Activated CD4-positive, alpha-beta T cell treated with anti-CD3 and anti-CD28 coated beads for 24 hours (primary cell): ENCODE measurements at places on chromosomes 11 and 22.

DNA sequence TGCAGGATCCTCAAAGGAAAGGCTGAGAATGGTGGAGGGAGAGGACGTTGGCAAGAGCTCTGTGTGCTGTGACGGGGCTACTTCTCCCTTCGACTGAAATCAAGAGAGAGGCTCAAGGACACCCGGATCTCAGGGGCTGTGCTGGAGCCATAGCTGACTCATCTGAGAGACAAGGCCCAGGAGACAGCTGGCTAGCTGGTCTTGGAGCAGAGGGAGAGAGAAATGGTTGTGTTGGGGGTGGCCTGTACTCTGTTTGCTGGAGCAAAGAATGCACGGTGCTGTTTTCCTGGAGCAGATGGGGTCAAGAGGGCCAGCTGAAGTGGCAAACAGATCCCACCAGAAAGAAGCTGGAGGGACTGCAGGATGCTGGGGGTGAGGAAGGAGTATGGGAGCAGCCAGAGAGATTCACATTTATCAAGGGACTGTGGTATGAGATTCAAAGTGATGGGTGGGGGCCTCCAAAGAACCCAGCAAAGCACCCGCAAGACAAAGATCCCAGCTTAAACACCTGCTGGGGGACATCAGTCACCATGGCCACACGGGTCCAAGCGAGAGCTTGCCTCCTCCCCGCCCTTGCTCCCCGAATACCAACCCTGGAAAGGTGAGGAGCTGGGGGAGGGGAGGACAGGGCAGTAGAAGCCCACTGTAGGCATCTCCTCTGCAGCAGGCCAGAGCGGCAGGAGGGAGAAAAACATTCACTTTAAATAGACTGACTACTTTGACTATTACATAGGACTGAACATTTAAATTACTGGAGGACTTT, 40.8 kb downstream of the MAP6 start:
- no peak for DNase-seq

GRCh38 chr11:1304380-1304779, 5.1 kb downstream of the TOLLIP start:
- no peak for DNase-seq

GRCh38 chr22:29623553-29624169, 20.2 kb downstream of the NF2 start:
- DNase-seq: no peak

DNA sequence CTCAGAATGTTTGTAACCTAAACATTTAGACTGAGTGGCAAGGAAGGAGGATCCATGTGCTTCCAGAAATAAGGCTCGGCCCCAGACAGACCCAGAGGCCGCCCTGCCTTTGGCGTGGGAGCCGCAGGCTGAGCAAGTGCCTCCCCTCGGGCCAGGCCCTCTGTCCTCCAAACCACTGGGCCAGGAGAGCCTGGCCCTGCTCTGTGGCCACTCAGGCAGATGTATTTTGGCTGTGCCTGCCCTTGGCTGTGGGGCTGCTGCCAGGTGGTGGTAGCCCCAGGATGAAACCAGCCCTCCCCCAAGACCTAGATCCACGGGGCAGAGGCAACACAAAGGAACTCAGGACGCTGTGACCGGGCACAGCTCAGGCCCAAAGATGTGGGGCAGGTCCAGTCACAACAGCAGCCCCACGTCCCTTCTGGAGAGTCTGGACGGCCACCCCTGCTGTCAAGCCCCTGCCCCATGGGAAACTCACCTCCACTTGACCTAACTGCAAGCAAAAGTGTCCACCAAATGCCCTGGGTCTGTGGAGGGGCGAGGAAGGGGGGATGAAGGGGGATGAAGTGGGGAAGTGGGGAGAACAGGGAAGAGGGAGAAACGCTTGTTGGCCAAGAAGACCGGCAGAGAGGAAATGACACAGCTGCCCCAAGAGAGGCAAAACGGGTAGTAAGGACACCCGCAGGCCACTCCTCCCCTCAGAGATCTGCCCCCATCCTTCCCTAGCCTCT, 24.0 kb downstream of the PISD start:
- no peak for DNase-seq

GRCh38 chr22:17772249-17772957, 1.9 kb downstream of the BID start:
- DNase-seq: no peak

GRCh38 chr11:71474771-71475483, 21.9 kb downstream of the NADSYN1 start:
- DNase-seq: no peak

DNA sequence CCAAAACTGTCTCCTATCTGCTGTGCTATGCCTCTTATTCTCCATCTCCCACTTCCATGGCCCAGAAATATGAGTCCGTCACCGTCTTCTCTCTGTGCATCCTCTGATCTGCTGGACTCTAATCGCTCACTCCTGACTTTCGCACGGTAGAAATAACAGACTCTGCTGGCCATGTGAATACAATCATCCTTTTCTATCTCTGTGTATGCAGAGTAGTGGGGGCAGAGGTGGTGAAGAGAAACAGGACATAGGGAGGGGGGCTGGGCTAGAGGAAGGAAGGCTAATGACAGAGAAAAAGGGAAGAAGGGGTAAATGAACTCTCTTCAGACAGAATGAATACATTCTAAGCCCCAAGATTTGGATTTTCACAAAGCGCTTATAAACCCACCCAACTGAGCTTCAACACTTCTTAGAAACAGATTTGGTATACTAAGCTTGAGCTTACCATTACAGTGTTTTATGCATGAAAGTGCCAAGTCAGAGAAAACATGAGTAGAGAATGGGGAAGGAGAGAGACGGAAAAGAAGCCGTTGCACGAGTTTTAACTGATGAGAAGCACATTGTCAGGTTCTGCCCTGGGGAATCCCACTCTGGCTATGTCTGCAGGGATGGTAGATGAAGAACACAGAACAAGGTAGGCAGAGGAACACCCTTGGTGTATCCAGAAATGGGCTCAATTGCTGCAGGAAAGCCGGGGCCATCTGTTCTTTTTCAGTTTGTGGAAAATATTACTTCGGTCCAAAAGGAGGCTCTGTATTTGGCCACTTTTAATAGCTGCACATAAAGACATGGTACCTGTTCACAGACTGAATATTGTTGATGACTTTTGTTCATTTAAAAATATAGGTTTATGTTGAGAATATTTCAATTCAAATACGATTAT, 324.7 kb downstream of the ETS1 start:
- DNase-seq: no peak
